ENCODE measurements at places on chromosomes 1 and 21.
A peak's percentile ranks its signal among the peaks of the same experiment; 100 is the strongest.

- DNase-seq, result no peak
These were observed 209.2 kb upstream of the DAB1 start for GRCh38 chr1:57633056-57633455.

GRCh38 chr1:205229399-205229871 is 1.7 kb downstream of the TMCC2 start:
- peak; percentile 76 for DNase-seq

GRCh38 chr1:10479296-10479695 is 4.5 kb downstream of the PEX14 start:
- DNase-seq, result no peak

DNA sequence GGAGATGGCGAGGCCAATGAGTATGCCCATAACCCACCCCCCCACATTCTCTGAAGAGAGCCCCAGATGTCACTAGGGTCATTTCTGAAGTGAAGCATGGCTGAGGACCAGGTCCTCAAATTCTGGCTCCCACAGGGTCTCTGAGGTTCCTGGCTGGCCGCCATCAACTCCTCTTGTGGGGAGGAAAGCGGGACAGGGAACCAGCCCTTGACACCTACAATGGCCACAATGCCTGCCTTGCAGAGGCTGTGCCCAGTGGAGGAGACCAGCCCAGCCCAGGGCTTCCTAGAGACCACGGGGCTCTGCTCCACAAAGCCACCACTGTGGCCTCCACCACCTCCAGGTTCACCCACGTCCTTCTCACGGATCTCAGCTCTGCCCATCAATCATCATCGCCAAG is 120.1 kb upstream of the ARHGEF16 start:
- DNase-seq, result no peak

GRCh38 chr1:203937678-203938330 is 76.4 kb downstream of the SNRPE start:
- no peak for DNase-seq

GRCh38 chr21:42113926-42114409 is 42.9 kb downstream of the UMODL1 start:
- DNase-seq, result no peak

GRCh38 chr1:206004826-206005225 is 1.6 kb upstream of the RAB7B start:
- no peak for DNase-seq

DNA sequence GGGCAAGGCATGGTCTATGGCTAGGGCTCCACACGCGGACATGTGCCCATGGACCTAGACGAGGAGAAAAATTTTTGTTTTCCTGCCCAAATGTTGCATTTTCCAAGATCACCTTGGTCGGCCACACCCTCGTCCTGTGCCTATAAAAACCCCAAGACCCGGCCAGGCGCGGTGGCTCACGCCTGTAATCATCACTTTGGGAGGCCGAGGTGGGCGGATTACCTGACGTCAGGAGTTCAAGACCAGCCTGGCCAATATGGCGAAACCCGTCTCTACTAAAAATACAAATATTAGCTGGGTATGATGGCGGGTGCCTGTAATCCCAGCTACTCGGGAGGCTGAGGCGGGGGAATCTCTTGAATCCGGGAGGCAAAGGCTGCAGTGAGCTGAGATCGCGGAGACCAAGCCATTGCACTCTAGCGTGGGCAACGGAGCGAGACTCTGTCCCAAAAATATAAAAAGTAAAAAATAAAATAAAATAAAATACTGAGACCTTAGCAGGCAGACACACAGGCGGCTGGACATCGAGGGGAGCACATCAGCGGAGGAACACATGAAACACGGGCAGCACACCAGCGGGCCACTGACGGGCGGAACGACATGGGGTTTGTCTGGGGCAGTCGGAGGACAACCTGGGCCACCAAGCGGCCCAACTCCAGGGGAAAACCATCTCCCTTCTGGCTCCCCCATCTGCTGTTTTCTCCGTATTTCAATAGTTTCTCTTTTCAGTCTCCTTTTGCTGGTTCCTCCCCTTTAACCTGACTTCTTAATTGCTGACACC is 60.7 kb upstream of the TBX15 start:
- DNase-seq, result no peak

DNA sequence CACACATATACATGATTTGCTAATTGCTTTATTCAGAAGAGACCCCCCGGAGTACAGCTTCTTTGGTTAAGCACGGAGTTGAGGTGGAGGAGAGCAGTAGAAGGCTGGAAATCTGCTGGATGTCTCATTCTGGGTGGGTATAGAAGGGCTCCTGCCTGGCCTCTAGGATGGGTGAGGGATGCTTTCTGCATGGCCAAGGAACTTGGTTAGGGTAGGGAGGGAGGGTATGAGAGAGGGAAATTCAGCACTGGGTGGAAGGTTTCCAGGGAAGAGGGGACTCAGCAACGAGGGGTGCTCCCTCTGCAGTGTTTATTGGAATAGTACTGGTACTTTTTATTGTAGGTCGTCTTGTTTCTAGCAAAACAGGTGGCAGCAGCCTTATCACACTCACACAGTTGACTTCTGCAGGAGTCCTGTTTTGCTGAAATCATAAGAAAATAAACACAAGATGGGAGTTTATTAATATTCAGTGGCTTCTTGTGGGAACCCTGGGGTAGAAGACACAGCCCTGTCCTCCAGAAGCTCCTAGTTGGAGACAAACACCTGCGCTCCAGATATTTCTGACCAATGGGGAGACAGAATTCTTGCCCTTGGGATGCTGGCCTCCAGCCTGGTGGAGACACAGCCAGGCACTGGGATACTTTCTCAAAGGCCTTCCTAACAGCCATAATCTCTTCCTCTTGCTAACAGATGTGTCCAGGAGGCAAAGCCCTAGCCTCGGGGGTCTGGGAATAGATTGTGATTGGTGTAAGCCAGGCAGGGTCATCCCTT is 3.8 kb downstream of the PLA2G2A start:
- DNase-seq, result peak; percentile 70

DNA sequence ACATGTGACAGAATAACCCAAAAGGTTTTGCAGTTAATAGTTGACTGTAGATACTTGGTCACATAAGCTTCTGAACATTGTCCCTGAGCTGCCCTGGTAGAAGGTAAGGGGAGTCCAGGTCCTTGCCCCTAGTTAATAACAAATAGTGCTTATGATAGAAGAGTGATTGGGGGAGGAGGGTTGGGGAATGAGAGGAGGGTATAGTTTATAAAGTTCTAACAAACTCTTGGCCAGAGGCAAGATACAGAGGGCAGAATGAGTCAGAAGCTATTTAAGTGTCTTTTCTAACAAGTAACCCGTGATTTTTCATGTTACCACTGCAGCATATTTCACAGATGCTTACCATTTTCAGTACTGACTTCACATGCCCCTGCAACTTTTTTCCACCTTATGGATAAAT is 26.7 kb upstream of the MYOCOS start:
- no peak for DNase-seq
